Stimulated activated CD4-positive, alpha-beta T cell treated with anti-CD3 and anti-CD28 coated beads, Interleukin-12 subunit alpha, Interleukin-12 subunit beta, amount 100 ng/mL, for 24 hours (primary cell): ENCODE measurements at places on chromosomes 6 and 20.

DNA sequence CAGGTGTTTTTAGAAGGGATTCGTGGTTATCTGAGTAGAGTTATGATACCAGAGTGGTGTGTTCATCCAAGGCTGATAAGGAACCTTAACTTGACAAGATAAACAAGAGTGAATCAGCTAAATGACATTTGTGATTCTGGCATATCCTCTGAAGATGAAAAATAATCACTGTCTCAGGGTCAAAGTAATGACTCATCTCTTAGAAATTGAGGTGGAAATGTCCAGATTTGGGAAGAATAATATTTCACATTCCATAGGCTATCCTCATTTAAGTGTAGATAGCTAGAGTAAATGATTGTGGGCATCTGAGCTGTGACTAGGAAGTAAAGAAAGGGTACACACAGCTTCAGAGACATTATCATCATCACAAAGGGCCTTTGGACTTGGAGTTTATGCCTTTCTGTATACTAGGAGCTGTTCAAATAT is 255.7 kb downstream of the GJA1 start:
- no peak for DNase-seq

DNA sequence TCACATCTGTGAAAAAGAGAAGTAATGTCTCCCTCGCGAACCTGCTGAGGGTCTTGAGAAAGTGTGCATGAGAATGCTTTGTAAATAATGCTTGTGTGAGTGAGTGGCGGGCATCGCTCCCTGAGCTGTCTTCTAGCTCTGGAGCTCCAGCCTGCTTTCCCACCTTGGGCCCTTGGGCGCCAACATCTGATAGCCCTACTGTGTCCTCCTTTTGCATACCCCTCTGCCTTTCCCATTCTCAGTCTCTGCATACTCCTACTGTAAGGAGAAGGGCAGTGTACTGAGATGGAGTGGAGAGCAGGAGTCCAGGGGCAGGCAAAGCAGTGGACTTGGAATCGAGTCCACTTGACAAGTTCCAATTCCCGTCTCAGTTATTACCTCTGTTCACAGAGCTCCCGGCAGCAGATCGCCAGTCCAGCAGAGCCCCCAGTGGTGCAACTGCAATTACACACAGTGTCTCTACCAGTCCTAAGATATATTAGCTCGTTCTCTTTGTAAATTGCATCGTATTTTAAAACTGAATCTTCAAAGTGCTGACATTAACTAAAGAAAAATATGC is 847 bp upstream of the NCR2 start:
- DNase-seq = no peak

DNA sequence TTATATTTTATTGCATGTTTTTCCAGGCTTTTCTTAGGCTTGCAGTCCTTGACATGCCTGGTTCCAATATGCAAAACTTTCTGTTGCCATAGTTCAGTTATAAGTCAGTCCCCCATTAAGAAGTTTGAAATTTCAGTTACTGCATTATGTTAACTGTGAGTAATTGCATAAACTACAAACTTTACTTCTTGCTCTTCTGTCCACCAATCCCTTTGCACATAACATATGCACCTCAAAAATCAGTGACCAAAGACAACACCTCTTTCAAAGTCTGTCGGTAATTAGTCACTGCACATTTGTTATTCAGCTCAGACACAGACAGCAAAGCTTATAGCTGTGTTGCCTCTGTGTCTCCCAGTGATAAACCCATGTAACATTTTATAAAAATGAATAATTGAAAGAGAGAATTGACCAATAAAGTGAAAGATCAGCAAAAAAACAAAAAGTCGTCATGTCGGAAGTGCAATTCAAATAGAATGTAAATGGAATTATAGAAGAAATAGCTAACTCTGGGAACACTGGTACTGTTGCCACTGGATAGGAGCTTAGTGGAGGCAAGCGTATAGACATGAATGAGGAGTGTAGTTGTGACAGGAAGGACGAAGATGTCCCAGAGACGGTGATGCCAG is 50.3 kb upstream of the BTBD3 start:
- no peak for DNase-seq

DNA sequence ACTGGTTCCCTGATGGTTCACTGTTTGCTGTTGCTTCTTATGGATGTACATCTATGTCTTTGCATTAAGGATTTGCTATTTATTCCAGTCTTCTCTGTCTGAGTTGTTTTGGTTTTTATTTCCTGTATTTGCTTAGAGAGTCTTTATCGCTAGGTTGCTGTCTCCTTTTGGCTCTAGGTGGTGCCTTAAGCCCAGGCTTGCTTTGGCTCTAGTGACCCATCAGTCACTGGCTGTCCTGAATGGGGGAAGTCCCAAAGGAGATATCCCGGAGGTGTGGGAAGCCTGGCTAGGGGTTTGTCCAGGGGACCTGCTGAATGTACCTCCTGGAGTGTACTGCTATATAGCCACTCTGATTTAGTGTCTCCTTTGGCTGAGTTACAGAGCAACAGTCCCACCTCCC is 53.4 kb downstream of the MCHR2 start:
- DNase-seq = no peak

DNA sequence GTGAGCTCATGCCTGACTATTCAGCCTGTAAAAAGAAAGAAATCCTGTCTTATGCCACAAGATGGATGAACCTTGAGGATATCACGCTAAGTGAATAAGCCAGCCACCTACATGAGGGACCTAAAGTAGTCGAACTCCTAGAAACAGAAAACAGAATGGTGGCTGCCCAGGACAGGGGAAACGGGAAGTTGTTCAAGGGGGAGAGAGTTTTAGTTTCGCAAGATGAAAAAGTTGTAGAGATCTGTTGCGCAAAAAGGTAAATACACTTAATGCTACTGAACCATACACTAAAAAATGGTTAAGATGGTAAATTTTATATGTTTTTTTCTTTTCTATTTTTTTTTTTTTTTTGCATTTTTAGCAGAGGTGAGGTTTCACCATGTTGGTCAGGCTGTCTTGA is 74.1 kb upstream of the RALY start:
- no peak for DNase-seq

- DNase-seq = no peak
Observed at GRCh38 chr6:76866091-76866915, 597.0 kb downstream of the HTR1B start.

DNA sequence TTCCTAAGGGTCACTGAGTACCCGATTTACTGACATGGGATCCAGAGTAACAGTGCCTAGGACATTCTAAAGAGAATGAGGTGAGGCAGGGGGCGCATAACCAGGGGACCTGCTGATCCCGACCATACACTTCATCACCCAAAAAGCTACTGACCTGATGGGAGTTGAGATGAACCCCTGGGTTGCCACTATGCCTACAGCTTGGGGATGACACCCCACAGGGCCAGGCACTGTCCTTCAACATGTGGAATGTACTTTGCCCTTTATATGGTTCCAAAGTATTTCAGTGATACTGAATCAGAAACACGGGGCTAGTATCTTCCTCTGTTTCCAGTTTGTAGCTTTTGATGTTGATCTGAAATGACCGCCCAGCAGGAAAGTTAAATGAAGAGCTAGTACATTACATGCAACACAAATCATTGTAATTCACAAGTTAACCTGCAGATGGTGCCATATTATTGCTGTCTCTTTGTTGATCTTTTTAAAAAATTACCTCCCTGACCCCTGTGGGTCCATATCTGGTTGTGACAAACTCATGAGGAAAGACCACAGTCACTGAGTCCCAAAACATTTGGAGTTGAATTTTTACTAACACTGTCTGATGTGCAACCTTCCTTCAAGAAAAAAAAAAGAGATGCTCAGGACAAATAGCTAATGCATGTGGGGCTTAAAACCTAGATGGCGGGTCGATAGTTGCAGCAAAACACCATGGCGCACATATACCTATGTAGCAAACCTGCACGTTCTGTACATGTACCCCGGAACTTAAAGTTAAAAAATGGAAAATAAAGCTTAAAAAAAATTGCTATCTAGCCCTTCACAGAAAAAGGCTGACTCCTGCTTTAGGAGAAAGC is 42.7 kb upstream of the GCNT2 start:
- no peak for DNase-seq

DNA sequence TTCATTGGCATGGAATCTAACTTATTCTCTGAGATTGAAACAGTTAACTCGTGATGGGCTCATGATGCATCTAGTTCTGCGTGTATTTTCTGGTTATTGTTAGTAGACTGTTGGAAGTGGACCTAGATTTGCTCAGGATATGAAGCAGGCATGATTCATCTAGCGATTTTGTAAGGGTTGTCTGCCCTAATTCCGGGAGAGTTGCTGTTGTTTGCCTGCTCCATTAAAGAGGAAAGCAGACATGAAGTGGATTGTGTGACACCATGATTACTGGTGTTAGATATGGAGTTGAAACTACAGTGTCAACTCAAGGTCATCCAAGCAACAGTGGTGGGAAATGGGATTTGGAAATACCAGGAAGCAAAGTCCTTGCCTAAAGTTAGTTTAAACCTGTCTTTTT is 41.0 kb downstream of the SOX4 start:
- DNase-seq = no peak

DNA sequence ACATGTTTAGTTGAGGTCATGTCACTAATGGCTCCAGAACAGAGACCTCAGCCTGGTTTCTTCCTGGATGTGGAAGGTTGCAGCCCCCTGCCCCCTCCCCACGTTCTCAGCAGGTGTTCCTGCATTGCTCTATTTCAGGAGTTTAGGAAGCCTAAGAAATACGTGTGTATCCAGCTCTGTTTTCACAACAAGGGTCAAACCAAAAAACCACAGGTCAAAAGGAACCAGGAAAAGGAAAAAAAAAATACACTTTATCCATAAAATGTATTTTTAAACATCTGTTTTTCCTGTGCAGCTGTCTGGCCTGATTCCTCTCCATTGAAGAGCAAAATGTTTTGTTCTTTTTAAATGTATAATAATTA is 107.9 kb upstream of the PLEKHG1 start:
- DNase-seq = no peak

DNA sequence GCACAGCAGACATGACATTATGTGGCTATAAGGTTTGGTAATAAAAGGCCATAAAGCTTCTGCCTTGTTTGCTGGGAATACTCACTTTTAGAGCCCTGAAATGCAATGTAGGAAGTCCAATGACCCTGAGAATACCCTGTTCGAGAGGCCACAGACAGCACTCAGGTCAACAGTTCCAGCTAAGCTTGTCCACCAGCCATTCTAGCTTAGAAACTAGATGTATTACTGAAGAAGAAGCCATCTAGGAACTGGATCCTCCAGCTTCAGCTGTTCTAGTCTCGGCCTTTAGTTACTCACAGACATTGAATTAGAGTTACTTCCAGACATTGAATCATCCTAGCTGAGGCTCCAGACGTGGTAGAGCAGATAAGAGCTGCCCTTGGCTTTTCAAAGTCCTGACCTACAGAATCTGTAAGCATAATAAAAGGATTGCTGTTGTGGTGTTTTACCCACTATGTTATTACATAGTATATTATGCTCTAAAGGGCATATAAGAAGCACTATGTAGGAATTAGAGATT is 84.9 kb downstream of the MMS22L start:
- DNase-seq = no peak

DNA sequence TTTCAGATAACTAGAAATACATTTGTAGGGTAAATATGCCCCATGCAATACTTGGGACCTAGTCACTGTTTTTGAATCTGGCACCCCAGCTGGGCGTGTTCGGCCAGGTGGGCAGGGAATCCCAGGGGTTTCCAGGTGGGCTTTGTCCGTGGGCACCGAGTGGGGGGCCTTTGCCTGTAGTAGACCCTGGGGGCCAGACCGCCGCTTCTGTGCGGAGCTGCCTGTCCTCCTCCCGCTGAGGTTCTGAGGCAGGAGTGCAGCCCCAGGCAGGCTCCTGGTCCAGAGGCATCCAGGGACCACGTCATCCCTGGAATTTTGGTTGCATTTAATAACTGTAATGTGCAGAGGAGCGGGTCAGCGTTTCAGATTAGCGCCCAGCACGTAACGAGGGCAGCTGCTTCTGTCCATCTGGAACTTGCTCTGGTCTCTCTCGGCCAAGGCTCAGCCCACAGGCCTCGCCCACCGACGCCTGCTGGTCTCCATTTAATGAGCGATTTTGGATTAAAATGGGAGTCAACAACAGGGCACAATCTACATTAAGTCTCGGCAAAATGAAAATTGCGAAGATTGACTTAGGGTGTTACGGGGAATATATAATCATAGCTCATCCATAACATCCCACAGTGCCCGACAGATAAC is 12.8 kb downstream of the BHLHE23 start:
- DNase-seq = no peak

DNA sequence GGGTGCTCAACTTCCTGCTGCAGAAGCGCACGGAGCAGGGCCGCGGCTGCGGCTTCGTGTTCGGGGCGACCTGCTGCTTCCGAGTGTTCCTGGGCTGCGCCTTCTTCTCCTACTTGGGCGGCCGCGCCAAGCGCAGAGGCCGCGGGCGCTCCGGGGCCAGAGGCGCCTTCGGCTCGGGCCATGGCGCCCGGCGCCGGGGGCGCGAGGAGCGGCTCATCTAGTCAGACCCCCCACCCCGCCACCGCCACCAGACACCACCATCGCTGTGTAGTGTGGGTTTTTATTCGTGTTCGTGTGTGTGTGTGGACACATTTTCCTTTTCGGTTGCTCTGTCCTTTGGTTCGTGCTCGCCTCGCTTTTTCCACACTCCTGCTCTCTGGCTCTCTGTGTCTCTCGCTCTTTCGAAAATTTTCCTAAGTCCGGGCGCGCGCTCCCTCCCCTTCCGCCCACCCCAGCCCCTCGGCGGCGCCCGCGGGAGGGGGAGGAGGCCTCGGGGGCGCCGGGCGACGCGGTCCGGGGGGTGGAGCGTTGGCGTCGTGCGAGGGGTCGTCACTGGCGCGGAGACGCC is 38.1 kb downstream of the GNAS start:
- peak; percentile 39 for DNase-seq

GRCh38 chr6:139905404-139906052 is 531.1 kb upstream of the CITED2 start:
- no peak for DNase-seq

GRCh38 chr6:132725947-132726607 is 12.2 kb upstream of the VNN1 start:
- DNase-seq = no peak

- DNase-seq = peak; percentile 47
Observed at GRCh38 chr6:24927277-24927955, 8.3 kb downstream of the RIPOR2 start.

DNA sequence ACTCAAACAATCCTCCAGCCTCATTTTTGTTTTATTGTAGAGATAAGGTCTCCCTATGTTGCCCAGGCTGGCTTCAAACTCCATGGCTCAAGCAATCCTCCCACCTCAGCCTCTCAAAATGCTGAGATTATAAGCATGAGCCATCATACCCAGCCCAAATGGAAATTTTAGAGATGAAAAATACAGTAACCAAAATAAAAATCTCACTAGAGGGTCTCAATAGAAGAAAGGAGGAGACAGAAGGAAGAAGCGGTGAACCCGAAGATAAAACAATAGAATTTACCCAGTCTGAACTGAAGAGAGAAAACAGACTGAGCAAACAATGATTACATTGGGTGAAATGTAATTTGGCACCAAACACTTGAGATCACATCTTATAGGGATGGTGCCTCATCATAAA is 16.7 kb upstream of the OLIG3 start:
- no peak for DNase-seq
